ENCODE measurements at places on chromosomes 5 and 9.

- no peak for DNase-seq
These were observed 9.8 kb downstream of the FAT2 start for GRCh38 chr5:151581347-151581746.

GRCh38 chr5:1320436-1321344 lies 24.2 kb downstream of the CLPTM1L start:
- no peak for DNase-seq

DNA sequence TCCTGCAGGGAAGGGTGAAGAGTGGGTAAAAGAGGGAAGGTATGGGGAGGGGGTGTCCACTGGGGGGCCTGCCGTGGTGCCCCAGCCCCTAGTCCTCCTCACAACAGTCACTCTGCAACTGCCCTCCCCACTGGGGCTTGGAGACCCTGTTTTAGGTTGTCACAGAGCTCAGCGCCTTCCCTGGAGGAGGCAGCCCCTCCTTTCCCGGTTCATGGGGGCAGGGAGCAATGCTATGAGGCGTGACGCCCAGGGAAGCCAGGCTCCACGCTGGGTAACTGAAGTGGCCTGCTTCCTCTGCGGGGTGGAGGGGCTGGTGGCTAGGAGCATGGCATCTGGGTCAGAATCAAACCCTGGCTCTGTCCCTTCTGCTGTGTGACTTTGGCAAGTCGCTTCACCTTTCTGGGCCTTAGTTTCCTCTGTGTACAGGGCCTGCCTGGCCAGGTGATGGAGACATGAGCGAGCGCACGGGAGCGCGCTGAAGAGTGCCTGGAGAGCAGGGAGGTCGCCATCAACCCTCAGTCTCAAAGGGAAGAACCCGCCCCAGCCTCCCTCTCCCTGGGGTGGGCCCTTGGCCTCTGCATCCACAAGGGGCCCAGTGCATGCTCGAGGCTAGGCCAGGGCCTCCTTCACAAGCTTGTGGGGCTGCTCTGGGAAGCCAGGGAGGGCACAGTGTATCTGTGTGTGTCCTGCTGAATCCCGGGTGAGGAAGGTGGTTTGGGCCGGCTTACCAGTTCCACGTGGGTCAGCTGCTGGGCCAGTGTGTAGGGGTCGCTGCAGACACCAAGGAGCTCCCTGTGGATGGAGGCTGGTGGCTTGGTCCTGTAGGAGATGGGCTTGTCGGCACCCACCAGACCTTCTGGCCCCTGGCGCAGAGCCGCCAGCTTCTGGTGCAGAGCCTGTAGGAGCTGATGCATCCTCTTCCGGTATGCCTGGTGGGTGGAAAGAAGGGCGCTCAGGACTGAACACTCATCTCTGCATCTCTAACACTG lies 56.4 kb upstream of the RNF130 start:
- no peak for DNase-seq

DNA sequence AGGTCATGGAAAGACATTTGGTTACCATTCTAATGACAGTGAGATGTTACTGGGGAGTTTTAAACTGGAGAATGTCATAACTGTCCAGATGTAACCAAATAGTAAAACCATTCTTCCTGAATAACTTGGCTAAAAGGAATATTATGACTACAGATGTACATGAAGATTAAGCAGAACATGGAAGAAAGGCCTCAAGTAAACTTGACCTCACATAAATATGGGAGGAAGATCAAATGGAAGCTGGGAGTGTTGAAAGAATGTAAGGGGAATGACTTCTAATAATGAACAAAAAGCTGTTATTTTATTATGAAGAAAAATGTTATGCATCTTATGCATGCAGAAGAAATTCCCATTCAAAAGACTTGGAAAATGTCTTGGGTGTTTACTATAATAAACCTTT lies 107.7 kb upstream of the CDKN2B start:
- DNase-seq = no peak

DNA sequence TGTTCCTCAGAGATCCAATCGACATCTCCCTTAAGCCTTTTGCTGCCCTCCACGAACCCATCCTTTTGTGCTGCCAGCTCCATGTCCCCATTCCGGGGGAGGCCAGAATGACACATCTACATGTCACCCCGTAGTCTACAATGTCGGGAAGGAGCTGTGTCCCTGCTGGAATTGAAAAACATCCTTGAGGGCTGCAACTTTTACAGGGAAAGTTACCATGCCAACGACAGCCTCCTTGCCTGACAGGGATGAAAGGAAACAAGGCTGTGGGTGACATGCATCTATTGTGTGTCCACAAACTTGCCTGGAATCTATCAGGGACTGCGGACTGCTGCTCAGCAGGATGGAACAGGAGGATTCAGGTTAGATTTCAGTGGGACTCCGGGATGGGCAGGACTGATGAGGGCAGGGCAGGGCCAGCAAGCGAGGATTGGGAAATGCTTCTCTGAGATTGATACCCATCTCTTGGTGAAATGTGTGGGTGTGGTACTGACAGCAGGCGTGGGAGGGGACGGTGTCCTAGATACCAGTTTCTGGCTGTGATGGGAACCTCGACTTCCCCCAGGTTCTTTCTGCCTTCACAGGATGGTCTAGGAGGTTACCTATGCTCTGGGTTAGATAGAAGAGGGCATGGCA lies 25.5 kb downstream of the EGR1 start:
- no peak for DNase-seq
